CD4-positive, alpha-beta T cell (primary cell): ENCODE measurements at places on chromosomes 12 and 14. TPM values are rescaled to one million over a fixed set of nuclear protein-coding genes. Genes with fewer than 3 reads are reported as not detected.

GRCh38 chr14:50839691-50840090 lies 8.7 kb upstream of the NIN start:
- no peak overlapping the region for H3K27ac ChIP-seq
- no peak overlapping the region for H3K4me3 ChIP-seq
- H3K4me1 ChIP-seq: peaks cover 12% of the 10 kb centered on the region
- no peak for DNase-seq
- H3K36me3 ChIP-seq: no peaks in the 10 kb centered on the region

GRCh38 chr14:102965971-102966655 lies 43.6 kb downstream of the AMN start:
- no peak overlapping the region for H3K27ac ChIP-seq
- H3K4me1 ChIP-seq: no peaks in the 10 kb centered on the region
- peaks cover 2% of the 10 kb centered on the region for H3K36me3 ChIP-seq
- H3K4me3 ChIP-seq: no peak overlapping the region
- H3K27me3 ChIP-seq: no peaks in the 10 kb centered on the region

DNA sequence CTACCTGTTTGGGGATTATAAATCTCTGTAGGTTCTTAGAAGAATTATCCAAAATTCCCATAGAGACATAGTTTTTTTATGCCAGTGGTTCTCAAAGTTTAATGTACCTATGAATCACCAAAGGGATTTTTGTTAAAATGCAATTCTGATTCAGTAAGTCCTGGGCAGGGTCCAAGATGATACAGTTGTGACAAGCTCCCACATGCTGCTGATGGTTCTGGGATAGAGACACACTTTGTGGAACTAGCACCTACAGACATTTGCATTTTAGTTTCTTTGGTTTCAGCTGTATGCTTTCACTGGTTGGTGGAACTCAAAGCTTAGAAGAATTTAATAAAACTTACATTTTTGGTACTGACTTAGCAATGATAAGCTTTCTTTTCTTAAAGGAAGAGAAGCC lies 80.4 kb downstream of the PTCSC3 start:
- no peaks in the 10 kb centered on the region for H3K4me1 ChIP-seq
- H3K36me3 ChIP-seq: no peaks in the 10 kb centered on the region
- H3K4me3 ChIP-seq: no peak overlapping the region
- no peak overlapping the region for H3K27ac ChIP-seq

GRCh38 chr12:32240162-32240561 lies 133.5 kb downstream of the BICD1 start:
- no peak overlapping the region for H3K4me3 ChIP-seq
- H3K36me3 ChIP-seq: no peaks in the 10 kb centered on the region
- H3K4me1 ChIP-seq: no peaks in the 10 kb centered on the region
- no peak overlapping the region for H3K27ac ChIP-seq
- no peak for DNase-seq

GRCh38 chr14:105059925-105060565 lies 5.2 kb downstream of the GPR132 start:
- no peak for DNase-seq
- H3K36me3 ChIP-seq: peaks cover 33% of the 10 kb centered on the region
- H3K4me3 ChIP-seq: peak overlapping the region; percentile 82
- H3K4me1 ChIP-seq: peaks cover 70% of the 10 kb centered on the region

- H3K36me3 ChIP-seq: no peaks in the 10 kb centered on the region
- no peak overlapping the region for H3K27ac ChIP-seq
- DNase-seq: no peak
- H3K4me3 ChIP-seq: no peak overlapping the region
Observed at GRCh38 chr12:114681116-114681871, 2.7 kb downstream of the TBX3 start.

ESRRB gene
- total RNA-seq: 0.17 TPM

BMP4 gene
- total RNA-seq: not detected

LRCOL1 gene
- not detected for total RNA-seq

- H3K27me3 ChIP-seq: no peaks in the 10 kb centered on the region
- no peaks in the 10 kb centered on the region for H3K36me3 ChIP-seq
- H3K4me1 ChIP-seq: no peaks in the 10 kb centered on the region
- H3K27ac ChIP-seq: no peak overlapping the region
Observed at GRCh38 chr14:90795744-90796143, 20.5 kb downstream of the TTC7B start.

DNA sequence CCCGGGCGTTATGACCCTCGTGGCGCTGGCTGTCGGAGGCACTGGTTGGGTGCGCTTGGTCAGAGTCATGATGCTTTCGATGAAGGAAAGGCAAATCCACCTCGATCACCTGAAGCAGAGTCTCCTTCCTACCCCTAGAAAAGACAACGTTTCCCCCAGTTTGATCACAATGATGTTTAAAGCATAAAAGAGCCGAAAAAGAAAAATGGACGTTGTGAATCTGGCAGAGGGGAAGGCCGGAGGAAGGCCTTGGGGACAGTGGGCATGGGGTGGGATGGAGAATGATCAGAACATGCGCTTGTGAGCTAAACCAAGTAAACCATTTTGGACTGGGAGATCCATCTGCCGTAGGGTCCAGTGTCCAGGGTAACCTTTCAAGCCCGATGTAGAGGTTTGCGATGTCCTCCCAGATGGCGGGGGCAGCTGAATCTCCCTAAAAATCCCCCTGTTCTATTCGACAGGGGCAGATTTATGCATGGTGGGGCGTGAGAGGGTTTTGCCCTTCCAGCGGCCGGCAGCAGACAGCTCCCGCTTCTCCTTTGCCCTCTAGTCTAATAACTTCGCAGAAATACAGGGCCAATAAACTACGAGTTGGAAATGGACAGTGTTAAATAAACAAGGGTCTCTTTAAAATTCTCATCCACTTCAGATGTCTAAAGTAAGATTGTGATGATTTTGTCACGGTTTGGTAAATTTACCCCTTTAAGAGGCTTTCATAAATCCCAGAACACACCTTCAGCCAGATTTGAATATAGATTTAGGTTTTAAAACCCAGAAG lies 2.3 kb upstream of the OTX2 start:
- H3K27ac ChIP-seq: no peak overlapping the region
- H3K36me3 ChIP-seq: no peaks in the 10 kb centered on the region
- peaks cover 5% of the 10 kb centered on the region for H3K4me1 ChIP-seq
- H3K27me3 ChIP-seq: peaks cover 66% of the 10 kb centered on the region
- no peak overlapping the region for H3K4me3 ChIP-seq

GRCh38 chr12:108565976-108566375 lies 3.6 kb downstream of the ISCU start:
- H3K36me3 ChIP-seq: peaks cover 52% of the 10 kb centered on the region
- DNase-seq: peak; percentile 48
- peak overlapping the region; percentile 24 for H3K27ac ChIP-seq
- H3K4me3 ChIP-seq: no peak overlapping the region
- H3K27me3 ChIP-seq: no peaks in the 10 kb centered on the region
- H3K4me1 ChIP-seq: peaks cover 60% of the 10 kb centered on the region

ASCL1 gene
- not detected for total RNA-seq

SGPP1 gene
- total RNA-seq: 16.8 TPM

PAX9 gene
- total RNA-seq: not detected

GRCh38 chr14:79586989-79587598 lies 624.2 kb downstream of the DIO2 start:
- H3K4me1 ChIP-seq: no peaks in the 10 kb centered on the region
- no peak overlapping the region for H3K4me3 ChIP-seq
- H3K36me3 ChIP-seq: no peaks in the 10 kb centered on the region
- no peak for DNase-seq

DNA sequence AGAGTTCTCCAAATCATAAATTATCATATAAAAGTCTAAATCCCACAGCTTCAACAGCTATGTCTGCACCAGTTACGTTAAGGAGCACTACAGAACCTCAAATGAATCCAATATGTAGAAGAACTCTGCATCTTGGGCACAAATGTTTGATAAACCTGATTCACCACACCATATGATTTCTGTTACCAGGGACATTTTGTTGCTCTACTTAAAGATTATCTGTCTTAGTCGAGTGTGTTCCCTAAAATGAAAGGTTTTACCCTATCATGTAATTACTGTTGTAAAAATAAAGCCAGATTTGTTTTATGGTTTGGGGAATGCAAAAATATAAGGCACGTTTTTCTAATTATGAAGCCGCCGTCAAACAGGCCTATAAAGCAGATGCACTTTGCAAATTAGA lies 363.1 kb downstream of the EGLN3 start:
- no peaks in the 10 kb centered on the region for H3K36me3 ChIP-seq
- no peaks in the 10 kb centered on the region for H3K4me1 ChIP-seq
- no peak for DNase-seq
- H3K27me3 ChIP-seq: peaks cover 2% of the 10 kb centered on the region
- no peak overlapping the region for H3K4me3 ChIP-seq
- H3K27ac ChIP-seq: no peak overlapping the region

DNA sequence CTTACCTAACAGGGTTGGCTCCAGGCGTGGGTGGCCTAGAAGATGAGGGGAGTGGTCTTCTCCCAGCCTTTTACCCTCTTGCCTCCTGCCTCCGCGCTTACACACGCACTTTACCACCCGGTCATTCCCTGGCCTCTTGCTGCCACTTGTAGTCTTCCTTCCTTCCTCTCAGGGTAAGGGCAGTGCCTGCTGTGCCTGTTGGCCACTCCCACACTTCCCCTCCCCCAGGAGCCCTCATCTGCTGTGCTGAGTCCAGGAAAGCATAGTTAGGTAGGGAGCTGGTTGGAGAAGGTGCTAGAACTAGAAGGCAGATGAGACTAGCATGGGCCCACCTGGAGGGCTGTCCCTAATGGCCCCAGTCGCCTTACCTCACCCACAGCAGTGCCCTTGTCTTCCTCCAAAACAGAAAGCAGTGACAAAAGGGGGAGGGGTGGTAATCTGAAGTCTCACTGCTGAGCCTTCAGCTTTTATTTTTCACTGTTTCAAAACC lies 54.3 kb upstream of the SRSF5 start:
- no peak overlapping the region for H3K27ac ChIP-seq
- H3K4me3 ChIP-seq: no peak overlapping the region
- H3K4me1 ChIP-seq: peaks cover 45% of the 10 kb centered on the region

DNA sequence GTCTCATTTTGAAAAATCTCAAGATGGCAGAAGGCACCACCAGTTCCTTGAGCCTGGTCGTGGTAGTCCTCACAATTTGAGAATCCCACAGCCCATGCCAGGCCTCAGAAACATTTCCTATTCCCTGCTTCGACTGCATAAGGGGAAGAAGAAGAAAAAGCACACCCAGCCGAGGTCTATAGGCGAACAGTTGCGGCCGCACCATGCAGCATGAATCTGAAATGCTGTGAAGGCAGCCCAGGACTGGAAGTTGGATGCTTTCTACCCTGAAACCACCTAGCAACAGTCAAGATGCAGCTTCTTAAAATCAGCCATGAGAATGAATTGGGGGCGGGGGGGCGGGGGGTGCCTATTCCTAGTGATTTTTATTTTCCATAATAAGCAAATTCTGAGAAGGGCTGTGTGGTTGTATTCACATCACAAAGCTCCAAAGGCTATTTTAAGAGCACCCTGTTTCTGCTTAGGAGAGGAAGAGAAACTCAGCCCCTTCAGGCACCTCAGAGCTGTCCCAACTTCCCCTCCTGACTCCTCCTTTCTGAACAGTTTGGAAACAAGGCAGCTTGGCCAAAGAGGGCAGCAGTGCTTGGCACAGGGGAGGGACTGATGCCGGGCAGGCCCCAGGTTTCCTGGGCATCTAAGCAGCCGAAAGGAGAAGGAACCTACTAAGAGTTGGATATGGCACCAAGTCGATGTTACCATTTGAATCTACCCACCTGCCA lies 172.5 kb upstream of the FOXN3 start:
- H3K4me3 ChIP-seq: no peak overlapping the region
- no peak overlapping the region for H3K27ac ChIP-seq
- H3K36me3 ChIP-seq: peaks cover 11% of the 10 kb centered on the region
- DNase-seq: no peak
- peaks cover 39% of the 10 kb centered on the region for H3K4me1 ChIP-seq

RPGRIP1 gene
- total RNA-seq: not detected

DNA sequence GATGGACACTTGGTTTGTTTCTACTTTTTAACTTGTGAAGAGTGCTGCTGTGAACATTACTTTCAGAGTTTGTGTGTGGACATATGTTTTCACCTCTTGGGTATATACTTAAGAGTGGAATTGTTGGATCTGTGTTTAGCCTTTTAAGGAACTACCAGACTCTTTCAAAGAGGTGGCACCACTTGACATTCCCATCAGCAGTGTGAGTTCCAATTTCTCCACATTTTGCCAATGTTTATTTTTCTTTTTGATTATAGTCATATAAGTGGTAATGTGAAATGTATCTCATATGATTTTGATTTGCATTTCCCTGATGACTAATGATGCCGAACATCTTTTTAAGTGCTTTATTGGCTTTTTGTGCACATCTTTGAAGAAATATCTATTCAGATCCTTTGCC lies 44.8 kb downstream of the ARHGAP5 start:
- H3K27ac ChIP-seq: no peak overlapping the region
- no peaks in the 10 kb centered on the region for H3K27me3 ChIP-seq
- H3K4me1 ChIP-seq: no peaks in the 10 kb centered on the region
- DNase-seq: no peak

DNA sequence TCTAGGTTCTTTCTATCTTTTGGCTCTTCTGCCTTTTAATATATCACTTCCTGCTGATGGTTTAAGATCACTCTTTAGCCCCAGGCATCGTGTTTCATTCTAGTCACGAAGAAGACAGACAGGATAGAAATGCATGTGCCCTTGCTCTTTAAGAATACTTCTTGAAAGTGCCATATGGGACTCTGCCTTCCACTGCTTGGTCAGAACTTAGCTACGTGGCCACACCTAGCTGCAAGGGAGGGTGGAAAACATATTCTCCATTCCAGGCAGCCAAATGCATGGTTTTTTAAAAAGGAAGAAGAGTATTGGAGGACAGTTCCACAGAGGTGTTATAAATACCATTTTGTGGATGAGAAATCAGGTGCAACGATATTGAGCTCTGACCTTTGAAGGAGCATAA lies 143.3 kb downstream of the KLRB1 start:
- H3K27ac ChIP-seq: no peak overlapping the region
- no peak overlapping the region for H3K4me3 ChIP-seq
- H3K27me3 ChIP-seq: no peaks in the 10 kb centered on the region
- no peaks in the 10 kb centered on the region for H3K36me3 ChIP-seq
- H3K4me1 ChIP-seq: peaks cover 10% of the 10 kb centered on the region

GRCh38 chr12:48972213-48972951 lies 847 bp upstream of the WNT10B start:
- peak; percentile 49 for DNase-seq
- H3K36me3 ChIP-seq: no peaks in the 10 kb centered on the region
- peaks cover 52% of the 10 kb centered on the region for H3K4me1 ChIP-seq

GRCh38 chr14:81247271-81247766 lies 26.6 kb upstream of the GTF2A1 start:
- DNase-seq: no peak
- H3K27ac ChIP-seq: no peak overlapping the region
- H3K4me3 ChIP-seq: no peak overlapping the region
- H3K36me3 ChIP-seq: no peaks in the 10 kb centered on the region
- no peaks in the 10 kb centered on the region for H3K27me3 ChIP-seq

DNA sequence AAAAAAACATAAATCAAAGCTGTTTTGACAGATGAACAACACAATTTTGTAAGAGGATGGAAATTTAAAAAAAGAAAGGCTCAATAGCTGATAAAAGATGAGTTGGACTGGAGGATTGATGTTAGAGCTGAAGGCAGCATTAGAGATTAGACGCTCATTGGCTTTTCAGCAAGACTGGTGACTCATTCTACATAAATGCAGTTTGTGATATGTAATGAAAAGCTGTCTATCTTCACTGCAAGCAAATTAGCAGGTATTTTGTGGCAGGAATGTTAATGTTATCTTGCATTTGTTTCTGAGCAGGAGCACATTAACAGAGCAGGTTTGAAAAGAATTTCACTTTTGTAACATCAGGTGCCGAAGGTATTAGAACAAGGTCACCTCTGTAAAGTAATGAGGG lies 442.7 kb upstream of the NOVA1 start:
- no peak overlapping the region for H3K27ac ChIP-seq
- no peaks in the 10 kb centered on the region for H3K36me3 ChIP-seq
- DNase-seq: no peak
- H3K4me3 ChIP-seq: no peak overlapping the region

GZMH gene
- total RNA-seq: 0.56 TPM

KRT85 gene
- not detected for total RNA-seq
